Hypothalamus (tissue), 51 donors: ENCODE measurements at places on chromosomes 12 and 14.

DNA sequence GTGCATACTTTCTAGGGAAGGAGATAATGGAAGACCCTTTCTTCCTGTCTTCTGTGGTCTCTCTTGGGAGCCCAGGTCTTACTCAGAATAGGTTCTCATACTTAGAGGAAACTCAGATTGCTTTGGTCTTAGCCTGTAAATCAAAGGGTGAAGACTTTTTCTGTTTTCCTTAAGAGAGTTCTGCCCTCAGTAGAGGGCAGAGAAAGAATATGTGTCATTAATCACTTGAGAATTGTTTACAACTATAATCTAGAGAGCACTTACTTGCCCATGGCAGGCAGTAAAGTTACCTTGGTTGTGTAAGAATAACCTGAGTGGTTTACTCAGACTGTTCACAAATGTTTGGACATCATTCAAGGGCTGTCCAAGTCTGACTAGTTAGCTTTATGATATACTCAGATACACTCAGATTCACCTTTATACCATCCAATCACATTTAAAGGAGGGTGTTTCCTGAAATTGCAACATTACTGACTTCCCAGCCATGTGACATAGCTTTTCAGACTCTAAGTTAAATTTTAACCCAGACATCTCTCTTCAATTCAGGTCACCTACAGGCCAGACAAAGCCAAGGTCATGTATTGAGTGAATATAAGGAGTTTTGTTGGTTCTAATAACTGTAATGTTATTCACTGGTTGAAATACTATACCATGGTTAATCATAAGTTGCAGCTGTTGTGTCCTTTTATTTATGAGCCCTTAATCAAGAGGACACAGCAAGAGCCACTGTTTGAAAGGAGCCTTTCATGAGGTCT is 372.2 kb downstream of the RAD51B start:
- DNase-seq, result no peak

- no peak for DNase-seq
Observed at GRCh38 chr12:124732275-124733075, 131.2 kb downstream of the SCARB1 start.

DNA sequence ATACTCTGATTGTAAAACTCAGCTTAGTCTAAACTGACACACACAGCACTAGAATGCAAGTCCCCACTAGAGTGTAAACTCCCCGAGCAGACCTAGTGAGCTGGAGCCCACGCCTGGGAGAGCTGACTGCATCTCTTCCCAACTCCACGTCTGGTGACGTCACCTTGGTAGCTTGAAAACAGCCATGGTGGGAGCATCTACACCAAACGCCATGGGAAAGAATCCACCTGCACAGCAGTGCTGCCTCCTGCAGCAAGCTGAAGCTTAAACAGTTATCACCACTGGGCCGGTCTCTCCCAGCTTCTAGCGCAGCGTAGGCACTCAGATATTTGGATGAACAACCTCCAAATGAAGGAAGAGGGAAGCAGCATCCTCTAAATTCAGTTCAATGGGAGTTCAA is 4.3 kb upstream of the PAPLN start:
- DNase-seq, result no peak

- DNase-seq, result no peak
Observed at GRCh38 chr14:79552778-79553177, 658.5 kb downstream of the DIO2 start.

DNA sequence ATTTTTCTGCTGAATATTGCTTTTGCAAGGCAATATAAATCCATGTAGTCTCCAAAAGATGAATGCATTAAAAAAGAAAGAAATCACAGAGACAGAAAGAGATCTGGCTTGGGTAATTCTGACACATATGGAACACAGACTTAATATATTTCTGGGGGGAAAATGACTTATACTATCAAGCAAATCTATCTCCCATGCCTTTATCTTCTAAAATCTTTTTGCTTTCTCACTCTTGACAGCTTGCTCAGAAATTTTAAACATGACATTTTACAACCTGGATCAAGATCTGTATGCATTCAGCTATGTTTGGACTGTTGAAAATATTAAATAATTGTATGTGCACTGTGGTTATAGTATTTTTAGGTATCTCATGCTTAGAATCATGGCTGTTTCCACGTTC is 73.0 kb downstream of the KITLG start:
- no peak for DNase-seq

- DNase-seq, result no peak
Observed at GRCh38 chr12:79294590-79294989, 396.2 kb downstream of the PAWR start.

GRCh38 chr14:50773632-50774541 is 57.1 kb downstream of the NIN start:
- peak; percentile 47 for DNase-seq

GRCh38 chr12:103912069-103912468 is 18.1 kb upstream of the HSP90B1 start:
- no peak for DNase-seq

GRCh38 chr12:27667540-27667939 is 28.7 kb upstream of the REP15 start:
- DNase-seq, result no peak

DNA sequence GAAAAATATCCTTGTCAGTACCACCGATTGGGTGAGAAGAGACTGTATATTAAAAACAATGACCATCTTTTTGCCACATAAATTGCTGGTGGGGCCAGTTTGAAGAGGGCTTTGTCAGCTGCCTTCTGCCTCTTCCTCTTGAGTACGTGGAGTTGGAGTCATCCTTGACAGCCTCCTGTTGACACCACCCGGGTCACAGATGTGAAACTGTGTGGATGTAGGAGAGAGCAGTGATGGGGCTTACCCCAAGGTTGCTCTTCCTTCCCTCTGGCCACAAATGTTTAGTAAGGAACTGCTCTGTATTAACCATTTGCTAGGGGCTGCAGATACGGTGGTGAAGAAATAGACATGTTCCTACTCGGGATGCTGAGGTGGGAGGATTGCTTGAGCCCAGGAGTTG is 12.2 kb downstream of the PTPN11 start:
- DNase-seq, result no peak

DNA sequence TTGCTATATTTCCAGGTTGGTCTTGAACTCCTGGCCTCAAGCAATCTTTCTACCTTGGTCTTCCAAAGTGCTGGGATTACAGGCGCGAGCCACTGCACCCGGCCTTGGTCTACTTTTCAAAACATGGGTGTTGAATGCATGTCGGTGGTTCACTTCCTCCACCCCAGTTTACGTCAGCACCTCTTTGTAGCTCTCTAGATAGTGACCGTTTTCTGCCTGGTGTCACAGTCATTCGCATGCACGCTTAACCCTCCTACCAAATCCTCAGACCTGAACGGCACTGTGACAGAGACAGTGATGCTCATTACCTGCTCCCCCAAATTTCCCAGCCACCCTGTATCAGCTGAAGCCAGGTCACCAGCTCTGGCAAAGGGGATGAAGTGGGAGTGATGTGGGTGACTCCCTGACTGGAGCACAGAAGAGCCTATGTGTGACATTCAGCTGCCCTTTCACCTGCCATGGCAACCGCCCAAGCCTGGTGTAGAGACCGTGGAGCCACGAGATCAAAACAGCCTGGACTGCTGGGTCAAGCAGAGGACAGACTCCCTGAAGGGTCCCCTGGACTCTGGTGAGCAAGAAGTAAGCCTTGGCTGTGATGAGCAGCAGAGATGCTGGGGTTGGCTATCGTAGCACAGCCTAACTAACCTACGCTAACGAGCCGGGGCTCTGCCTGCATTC is 66.2 kb upstream of the GPR68 start:
- DNase-seq, result no peak

DNA sequence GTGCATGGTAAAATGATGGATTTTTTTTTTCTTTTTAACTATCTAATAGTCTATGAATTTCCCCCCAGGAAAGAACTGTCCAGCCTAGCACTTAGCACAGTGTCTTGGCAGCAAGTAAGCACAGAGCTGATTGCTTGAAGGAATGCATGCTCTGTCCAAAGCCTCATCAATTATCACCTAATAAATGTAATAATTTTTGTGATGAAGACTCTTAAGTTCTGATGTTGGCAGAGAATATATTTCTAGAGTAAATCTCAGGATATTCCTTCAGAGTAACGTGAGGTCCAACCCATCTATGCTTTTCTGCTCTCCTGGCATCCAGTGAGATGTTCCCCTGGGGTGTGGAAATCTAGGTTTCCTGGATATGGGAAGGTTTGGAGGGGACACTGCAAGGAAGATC is 152.4 kb downstream of the TMX1 start:
- no peak for DNase-seq

GRCh38 chr14:95270203-95270602 is 49.5 kb downstream of the CLMN start:
- DNase-seq, result no peak

DNA sequence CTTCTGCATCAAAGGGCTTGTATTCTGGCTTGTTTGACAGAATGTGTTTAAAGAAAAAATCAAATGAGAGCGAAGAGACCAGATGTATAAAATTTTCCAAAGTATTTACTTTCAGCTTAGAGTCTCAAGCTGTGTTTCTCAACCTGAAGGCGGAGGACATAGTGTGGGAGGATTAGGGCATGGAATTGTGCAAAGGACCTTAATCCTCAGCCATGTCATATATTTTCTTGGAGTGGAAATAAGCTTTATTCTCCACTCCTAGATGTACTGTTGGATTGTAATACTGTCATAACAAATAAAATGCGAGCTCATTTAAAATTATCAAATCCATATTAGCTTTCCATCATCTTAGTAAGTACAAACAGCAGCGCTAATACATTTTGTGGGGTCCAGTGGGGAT is 154.0 kb downstream of the PAH start:
- no peak for DNase-seq

GRCh38 chr12:93852173-93852591 is 175.0 kb downstream of the CRADD start:
- no peak for DNase-seq

DNA sequence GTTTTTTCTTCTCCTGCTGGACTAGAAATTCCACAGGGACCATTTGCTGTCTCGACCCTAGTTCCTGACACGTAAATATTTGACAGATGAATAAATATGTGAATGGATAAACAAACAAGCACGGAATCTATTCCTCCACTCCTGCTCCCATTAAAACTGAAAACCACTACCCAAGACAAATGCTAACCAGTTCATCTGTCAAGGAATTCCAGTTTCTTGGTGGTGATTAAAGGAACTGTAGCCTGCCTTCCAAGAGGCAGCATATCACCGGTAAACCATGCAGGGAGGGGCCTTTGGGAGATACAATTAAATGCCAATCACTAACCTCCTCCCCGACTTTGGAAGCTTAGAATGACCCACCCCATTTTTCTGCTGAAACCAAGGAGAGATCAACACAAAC is 95.4 kb downstream of the TTC7B start:
- DNase-seq, result no peak

DNA sequence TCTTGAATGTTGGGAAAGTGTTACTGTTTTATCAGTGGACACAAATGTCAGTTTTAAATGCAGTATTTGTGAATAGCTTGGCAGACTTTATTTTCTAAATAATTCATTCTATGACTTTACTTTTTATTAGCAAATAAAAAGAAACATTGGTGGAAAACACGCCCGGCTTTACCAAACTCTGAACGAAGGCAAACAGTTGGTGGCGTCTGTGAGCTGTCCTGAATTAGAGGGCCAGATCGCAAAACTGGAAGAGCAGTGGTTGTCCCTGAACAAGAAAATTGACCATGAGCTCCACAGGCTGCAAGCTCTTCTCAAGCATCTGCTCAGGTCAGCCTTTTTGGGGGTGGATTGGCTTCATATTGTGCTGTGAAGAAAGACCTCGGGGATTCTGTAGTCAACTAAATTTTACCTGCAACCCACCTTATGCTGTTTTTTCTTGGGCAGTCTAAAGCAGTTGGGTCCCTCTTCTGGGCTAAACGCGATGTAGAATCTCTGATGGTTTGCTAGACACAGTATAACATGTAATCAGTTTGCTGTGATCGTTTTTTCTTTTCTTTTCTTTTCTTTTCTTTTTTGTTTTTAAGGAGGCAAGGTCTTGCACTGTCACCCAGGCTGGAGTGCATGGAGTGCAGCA is 156.4 kb downstream of the ESR2 start:
- no peak for DNase-seq

DNA sequence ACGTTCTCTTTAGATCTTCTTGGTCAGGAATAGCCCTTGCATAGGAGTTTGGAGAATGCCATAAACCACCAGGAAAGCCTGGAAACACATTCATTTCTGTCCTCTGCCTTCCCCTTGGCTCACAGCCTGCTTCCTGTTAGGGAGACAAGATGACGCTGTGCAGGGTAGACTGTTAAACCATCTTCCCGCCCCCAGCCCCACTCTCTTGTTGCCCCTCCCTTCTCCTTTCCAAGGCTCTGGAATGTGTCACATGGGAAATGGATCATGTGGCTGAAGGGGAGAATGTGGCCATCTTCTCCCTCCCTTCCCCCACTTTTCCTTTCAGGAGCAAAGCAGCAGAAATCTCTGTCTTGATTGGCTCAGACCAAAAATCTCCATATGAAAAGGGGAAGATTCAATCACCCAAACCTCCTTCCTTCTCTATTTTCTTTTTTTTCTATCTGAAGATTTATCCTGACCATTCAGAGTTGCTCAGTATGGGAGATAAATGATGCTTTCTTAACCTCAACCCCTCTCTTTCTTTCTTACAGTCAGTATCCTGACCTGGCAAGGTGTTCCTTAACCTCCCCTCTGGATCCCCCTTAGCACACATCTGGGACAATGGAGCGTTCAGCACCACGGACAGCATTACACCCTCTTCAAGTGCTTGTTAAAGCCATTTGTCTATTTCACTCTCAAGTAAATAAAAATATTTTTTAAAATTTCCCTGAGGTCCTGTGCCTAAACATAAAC is 11.4 kb downstream of the GPR19 start:
- peak; percentile 51 for DNase-seq

- no peak for DNase-seq
Observed at GRCh38 chr14:88351966-88352691, 29.1 kb upstream of the KCNK10 start.

DNA sequence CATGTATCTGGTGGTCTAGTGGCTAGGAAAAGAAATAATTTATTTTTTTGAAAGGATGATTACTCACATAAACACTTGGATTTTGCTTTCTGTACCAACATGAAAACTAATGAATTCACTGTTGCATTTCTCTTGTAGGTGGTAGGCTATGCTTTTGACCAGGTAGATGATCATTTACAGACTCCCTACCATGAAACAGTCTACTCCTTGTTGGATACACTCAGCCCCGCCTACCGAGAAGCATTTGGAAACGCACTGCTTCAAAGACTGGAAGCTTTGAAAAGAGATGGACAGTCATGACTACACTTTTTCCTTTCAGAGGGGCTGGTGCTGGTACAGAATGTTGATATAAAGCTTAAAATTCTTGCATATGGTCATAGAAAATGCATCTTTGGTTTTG is 6.5 kb upstream of the AK7 start:
- no peak for DNase-seq

DNA sequence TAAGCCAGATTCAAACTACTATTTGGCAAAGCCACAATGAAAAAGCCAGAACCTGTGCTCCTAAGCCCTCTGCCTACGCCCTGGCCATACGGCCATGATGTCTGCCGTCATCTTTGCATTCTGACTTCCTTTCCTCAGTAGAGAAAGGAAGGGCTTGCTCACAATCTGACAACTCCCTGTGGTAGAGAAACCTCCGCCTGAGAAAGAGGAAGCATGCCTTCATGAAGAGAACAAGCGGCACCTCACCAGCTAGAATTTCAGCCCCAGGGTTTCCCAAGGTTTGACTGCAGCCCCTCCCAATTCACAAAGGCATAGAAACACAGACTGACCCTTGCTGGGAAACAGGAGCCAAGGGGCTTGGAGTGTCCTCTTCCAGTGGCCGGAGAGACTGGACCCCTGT is 25.7 kb downstream of the TEP1 start:
- DNase-seq, result no peak

- no peak for DNase-seq
Observed at GRCh38 chr14:86961106-86961716, 1031.8 kb downstream of the GALC start.

GRCh38 chr12:71007020-71007419 is 86.5 kb upstream of the PTPRR start:
- no peak for DNase-seq

- DNase-seq, result no peak
Observed at GRCh38 chr12:55744340-55745030, 1.6 kb downstream of the GDF11 start.
